Activated CD4-positive, alpha-beta T cell treated with anti-CD3 and anti-CD28 coated beads, Interleukin-2, amount 50 U/mL, for 24 hours (primary cell): ENCODE measurements at places on chromosomes 5 and 9.

GRCh38 chr9:31185831-31186230 is 1198.6 kb upstream of the ACO1 start:
- no peak for DNase-seq

GRCh38 chr9:128383791-128384190 is 12.6 kb downstream of the URM1 start:
- DNase-seq = no peak

- DNase-seq = no peak
These were observed 37.4 kb downstream of the PLPPR1 start for GRCh38 chr9:101065930-101066329.

- no peak for DNase-seq
These were observed 63.7 kb downstream of the CXXC5 start for GRCh38 chr5:139711906-139712224.

- no peak for DNase-seq
These were observed 657.9 kb downstream of the TAF11L14 start for GRCh38 chr5:18292146-18292545.
